ENCODE measurements at places on chromosomes 2 and 18.

- DNase-seq: no peak
Measured at GRCh38 chr2:50263728-50264127, 768.2 kb downstream of the NRXN1 start.

DNA sequence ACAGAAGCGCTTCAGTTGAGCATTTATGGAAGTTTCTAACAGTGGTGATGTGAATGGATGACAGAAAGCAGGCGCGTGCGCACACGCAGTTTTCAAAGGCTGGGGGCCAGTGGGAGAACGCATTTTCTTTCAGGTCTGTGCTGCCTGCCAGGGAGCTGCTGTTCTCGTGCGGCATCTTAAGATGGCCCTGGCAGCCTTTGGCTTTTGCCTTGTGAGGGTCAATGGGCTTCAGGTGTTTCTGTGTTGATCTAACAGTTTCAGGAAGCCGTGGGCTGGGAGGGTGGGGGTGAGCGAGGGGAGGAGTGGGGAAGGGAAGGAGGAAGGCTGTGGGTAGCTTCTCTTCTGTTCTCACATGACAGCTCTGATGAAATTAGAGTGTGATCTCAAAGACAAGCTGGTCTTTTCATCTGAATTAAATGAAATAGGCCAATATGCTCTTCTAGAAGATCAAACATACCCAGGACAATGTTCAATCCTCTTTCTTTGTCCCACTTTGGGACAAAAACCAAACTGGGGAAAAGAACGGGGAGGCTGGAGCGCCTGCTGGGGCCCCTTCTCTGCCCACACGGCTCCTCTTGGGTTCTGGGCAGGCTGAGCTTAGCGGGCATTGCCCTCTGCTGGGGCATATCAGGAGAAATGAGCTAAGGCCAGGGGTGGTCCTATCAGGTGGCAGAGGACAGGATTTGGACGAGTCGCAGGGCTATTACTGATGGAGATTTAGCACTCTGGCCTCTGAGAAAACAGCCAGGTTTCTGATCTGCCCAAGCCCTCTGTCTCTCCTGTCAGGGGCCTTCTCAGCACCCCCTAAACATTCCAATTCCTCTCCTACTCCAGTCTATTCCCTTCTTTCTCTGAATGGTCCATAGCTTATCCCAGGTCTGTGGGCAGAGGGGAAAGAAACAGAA, 126.2 kb upstream of the LGALSL start:
- peak; percentile 24 for DNase-seq

DNA sequence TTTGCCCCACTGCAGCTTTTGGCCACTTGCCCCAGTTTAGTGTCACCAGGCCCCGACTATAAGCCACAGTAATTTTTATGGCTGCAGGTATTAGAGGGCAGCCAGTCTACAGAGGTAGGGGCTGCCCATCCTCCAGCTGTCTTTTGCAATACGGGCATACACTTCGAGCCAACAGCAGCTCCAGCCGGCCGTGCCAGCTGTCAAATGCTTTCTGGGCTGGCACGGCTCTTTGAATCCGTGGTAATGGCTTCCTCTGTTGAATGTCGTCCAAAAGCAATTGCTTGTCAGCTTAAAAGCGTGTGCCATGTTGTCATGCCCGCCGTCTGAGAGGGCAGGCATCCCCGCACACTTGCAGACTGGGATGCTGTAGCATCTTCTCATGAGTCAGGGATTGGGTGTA, 41.3 kb downstream of the BCL2L11 start:
- no peak for DNase-seq

- no peak for DNase-seq
Measured at GRCh38 chr18:23756590-23757436, 67.6 kb downstream of the LAMA3 start.

- peak; percentile 76 for DNase-seq
Measured at GRCh38 chr18:28161608-28162599, 15.0 kb downstream of the CDH2 start.

GRCh38 chr2:150182566-150183235, 304.8 kb downstream of the RND3 start:
- DNase-seq: no peak

GRCh38 chr18:12944709-12945108, 3.1 kb upstream of the SEH1L start:
- no peak for DNase-seq

GRCh38 chr2:156739301-156739700, 303.1 kb downstream of the GPD2 start:
- DNase-seq: no peak

GRCh38 chr2:224976629-224977525, 65.4 kb downstream of the DOCK10 start:
- DNase-seq: no peak

GRCh38 chr18:53070788-53071187, 730.8 kb downstream of the DCC start:
- DNase-seq: no peak

GRCh38 chr2:44168681-44169154, at the start of gene PPM1B:
Gene PPM1B (plus strand): TSS chr2:44168875. CDS start chr2:44201200, 32,325 bp downstream.
- no peak for DNase-seq

- DNase-seq: peak; percentile 67
Measured at GRCh38 chr2:206805887-206806607, 40.6 kb downstream of the FASTKD2 start.

- peak; percentile 60 for DNase-seq
Measured at GRCh38 chr2:176166272-176166671, 9.2 kb downstream of the HOXD3 start.

DNA sequence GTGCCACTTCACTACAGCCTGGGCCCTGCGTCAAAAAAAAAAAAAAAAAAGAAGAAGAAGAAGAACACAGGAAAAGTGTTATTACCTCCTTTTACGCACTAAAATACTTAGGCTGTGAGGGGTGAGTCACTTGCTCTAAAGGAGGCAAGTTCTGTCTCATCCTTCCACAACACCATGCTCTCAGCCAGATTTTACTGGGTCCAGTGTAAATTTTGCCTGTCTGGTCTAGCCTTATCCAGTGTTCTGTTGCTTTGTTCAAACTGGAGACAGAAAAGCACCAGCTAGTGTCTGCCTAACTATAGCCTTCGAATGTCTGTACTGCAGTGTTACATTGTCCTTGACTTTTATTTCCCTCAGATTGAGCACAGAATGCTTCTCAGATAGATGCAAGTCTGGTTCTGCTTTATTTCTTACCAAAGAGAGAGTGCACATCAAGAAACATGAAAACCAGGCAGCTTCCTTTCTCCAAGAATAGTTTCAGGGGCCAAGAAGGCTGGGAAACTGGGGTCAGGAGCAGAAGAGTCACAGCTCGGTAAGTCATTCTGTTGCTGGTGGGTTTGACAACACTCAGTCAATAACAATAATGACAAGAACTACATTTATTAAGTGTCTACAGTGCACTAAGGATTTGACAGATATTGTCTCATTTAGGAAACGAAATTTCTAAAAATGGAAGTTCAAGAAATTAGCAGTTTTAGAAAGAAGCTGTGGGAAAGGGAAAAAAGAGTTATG, 3.1 kb upstream of the MSGN1 start:
- peak; percentile 63 for DNase-seq

DNA sequence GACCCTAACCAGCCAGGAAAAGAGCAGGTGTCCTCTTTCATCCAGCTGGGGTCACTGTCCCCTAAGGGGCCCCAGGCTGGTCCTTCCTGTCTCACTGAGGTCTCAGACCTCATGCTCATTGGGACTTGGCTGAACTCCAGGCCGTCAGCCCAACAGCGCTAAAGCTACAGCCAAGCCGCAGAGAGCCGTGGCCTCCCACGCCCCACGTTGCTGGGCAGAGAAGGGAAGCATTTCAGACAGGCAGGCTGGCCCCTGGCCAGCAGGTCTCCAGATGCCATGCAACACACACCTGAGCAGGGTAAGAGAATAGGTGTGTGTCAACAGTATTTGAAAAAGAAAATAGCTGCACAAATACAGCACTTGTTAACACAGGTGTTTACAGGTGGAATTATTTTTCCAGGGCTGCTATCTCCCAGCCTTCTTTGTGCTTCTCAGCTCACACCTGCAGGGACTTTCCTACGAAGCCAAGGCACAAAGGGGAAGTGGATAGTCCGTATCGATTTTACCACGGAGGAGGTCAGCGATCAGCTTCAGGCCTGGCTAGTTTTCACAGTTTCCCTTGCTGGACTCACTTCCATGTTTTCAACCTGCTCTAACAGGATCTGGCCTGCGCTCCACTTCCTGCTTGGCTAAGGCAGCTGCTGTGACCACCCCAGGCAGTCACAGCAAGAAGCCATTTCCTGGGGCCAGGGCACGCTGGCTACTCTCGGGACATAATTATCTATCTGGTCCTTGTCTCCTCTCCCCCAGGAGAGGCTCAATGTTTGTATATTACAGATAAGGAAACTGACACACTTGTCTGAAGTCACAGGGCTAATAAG, 156.1 kb upstream of the ID2 start:
- peak; percentile 24 for DNase-seq

- DNase-seq: no peak
Measured at GRCh38 chr2:237496428-237496827, 9.4 kb downstream of the MLPH start.

- DNase-seq: no peak
Measured at GRCh38 chr2:219289195-219289536, 10.0 kb downstream of the DNAJB2 start.

- DNase-seq: no peak
Measured at GRCh38 chr2:48085888-48086287, 179.6 kb upstream of the FBXO11 start.

GRCh38 chr2:120161190-120161589, 62.0 kb downstream of the TMEM185B start:
- peak; percentile 23 for DNase-seq

DNA sequence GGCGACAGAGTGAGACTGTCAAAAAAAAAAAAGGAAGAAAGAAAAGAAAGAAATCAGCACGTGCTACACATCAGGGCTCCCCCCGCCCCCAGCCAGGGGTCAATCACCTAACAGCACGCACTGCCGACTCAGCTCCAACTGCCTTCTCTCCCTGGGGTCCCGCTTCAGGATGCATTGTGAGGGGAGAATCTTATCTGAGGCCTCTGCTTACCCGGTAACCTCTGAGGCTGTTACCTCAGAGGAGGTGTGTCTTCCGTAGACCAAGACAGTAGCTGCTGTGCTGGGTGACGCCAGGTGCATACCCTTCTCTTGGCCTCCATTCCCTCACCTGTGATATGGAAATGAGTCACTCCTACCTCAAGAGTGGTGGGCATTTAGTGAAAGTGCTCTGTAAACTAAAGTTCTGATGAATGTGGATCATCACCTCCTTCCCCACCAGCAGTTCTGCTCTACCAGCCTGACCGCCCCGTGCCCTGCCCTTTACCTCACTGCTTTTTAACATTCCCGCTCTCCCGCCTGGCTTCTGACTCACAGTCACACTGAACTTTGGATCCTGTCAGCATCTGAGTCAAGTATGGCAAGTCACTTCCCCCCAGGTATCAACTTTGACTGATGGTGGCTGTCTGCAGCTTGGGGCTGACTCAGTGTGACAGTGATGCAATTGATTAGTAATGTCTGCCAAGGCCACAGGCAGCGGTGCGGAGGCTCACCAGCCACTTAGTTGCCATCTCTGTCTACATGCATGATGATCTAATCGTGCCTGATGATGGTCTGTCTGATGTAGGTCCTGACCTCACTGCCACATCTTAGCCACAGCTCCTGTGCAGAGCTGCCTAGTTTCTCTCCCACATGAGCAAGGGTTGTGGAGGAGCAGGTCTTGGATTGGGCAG, 20.1 kb downstream of the ARID5A start:
- peak; percentile 92 for DNase-seq

GRCh38 chr18:39647627-39648534, 2082.3 kb upstream of the CELF4 start:
- DNase-seq: peak; percentile 84

GRCh38 chr2:197209742-197210408, 100.7 kb downstream of the ANKRD44 start:
- no peak for DNase-seq

GRCh38 chr2:234954551-234954992, 2.8 kb downstream of the SH3BP4 start:
- DNase-seq: peak; percentile 51

GRCh38 chr18:24078391-24078790, 60.5 kb upstream of the CABYR start:
- no peak for DNase-seq

DNA sequence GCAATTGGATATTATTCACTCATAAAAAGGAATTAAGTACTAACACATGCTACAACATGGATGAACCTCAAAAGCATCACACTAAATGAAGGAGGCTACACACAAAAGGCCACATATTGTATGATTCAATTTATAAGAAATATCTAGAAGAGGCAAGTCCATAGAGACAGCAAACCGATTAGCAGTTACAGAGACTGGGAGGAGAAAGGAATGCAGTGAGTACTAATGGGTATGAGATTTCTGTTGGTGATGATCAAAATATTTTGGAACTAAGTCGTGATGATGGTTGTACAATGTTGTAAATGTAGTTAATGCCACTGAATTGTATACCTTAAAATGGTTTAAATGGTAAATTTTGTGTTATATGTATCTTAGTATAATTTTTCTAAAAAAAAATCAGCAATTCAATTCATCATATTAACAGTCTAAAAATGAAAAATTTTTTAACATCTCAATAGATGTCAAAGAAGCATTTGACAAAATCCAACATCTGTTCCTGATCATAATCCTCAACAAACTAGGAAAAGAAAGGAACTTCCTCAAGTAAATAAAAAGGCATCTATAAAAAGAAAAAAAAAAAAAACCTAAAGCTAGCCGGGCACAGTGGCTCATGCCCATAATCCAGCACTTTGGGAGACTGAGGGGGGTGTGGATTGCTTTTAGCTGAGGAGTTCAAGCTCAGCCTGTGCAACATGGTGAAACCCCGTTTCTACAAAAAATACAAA, 98.1 kb downstream of the TGIF1 start:
- peak; percentile 23 for DNase-seq

DNA sequence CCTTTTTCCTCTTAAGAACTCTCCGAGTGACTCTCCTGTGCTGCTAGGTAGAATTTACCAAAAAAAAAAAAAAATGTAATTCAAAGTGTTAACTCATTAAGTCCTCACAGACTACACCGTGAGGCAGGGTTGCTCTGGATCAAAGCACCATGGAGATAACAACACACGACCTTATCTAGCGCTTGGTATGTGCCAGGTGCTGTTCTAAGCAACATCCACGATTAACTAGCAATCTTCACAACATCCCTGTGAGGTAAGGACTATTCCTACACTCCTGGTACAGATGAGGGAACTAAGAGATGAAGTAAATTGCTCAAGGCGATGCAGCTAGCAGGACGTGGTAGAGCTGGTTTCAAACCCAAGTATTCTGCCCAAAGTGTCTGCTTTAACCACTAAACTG, 1.8 kb downstream of the MOGAT1 start:
- DNase-seq: no peak

DNA sequence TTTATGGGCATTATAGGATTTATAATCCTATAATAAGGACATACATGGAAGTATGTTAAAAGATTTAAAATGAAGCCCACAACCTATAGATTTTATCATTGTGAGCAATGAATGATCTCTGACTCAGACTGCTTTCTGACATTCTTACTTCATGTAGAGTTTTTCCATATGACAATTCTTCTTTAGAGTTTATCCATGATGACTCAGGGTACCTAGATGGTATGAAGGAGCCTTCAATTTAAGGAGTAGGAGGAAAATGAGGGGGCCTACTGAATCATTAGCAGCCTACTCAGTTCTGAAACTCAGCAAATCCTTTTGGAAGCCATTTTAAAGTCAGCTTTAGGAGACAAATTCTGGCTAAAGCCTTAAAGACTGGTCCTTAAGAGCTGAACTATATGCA, 10.4 kb downstream of the PELI1 start:
- DNase-seq: peak; percentile 94

- no peak for DNase-seq
Measured at GRCh38 chr2:167187978-167188967, 300.0 kb downstream of the XIRP2 start.

GRCh38 chr2:55162284-55163006, 69.6 kb downstream of the CLHC1 start:
- no peak for DNase-seq

GRCh38 chr18:61549416-61549815, 216.2 kb downstream of the CDH20 start:
- no peak for DNase-seq

GRCh38 chr18:7190547-7191156, 40.2 kb upstream of the LRRC30 start:
- no peak for DNase-seq

All from fibroblast of skin of right biceps (primary cell).